Activated naive CD8-positive, alpha-beta T cell treated with anti-CD3 and anti-CD28 coated beads for 36 hours (primary cell): ENCODE measurements at places on chromosomes 6 and 20.
A peak's percentile ranks its signal among the peaks of the same experiment; 100 is the strongest.

GRCh38 chr6:106440546-106440945, 80.0 kb downstream of the CRYBG1 start:
- DNase-seq: no peak

GRCh38 chr6:152981219-152981618, 1.6 kb downstream of the FBXO5 start:
- no peak for DNase-seq

- DNase-seq: no peak
Measured at GRCh38 chr20:11700831-11701230, 216.9 kb upstream of the BTBD3 start.

DNA sequence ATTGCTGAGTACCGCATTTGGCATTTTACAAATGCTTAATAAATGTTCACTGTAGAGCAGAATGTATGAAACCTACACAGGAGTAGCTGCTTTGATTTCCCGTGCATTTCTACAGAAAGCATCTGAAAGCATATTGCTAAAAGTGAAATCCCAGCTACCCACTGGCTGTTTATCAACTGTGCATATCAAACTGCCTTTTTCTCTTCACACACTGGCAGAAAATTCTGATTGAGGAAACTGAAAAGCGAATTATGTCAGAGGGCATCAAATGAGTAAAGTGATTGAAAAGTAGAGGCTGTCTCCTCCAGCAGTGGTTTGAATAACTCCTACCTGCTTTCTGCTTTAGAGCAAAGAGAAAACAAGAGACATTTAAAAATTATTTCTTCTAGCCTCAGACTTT, 28.0 kb downstream of the STX11 start:
- no peak for DNase-seq

DNA sequence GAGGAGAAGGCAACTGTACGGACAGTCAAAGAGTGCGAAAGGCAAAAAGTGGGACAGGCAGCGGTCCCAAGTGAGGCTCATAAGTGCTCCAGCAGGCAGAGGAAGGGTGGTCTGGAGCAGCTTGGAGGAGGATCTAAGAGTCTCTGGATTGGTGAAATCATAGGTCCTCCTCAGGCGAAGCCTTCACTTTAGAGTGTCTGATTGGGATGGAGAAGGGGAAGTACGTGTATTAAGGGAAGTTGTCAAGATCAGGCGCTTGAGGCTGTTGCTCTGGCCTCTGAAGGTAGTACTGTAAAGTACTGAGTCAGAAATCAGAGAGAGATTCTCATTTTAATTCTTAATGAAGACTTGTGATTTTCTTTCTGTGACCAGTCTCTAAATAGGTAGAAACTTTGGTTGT, 185.6 kb downstream of the KIF16B start:
- no peak for DNase-seq

- DNase-seq: no peak
Measured at GRCh38 chr6:102812242-102812641, 1418.7 kb downstream of the GRIK2 start.

DNA sequence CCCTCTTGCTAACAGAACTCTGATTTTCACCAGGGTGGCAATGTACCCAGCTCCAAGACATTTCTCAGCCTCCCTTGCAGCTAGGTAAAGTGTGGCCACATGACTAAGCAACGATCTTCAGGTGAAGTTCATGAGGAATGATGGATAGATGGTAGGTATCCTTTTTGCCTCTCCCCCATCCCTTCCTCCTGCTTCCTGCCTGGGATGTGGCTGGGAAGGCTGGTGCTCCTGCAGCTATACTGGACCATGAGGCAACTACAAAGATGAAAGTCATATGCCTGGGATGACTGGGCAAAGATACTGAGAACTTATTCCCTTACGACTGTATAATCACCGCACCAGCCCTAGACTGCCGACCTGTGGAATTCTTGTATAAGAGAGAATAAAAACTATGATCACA, 13.4 kb downstream of the ZNF335 start:
- DNase-seq: no peak

DNA sequence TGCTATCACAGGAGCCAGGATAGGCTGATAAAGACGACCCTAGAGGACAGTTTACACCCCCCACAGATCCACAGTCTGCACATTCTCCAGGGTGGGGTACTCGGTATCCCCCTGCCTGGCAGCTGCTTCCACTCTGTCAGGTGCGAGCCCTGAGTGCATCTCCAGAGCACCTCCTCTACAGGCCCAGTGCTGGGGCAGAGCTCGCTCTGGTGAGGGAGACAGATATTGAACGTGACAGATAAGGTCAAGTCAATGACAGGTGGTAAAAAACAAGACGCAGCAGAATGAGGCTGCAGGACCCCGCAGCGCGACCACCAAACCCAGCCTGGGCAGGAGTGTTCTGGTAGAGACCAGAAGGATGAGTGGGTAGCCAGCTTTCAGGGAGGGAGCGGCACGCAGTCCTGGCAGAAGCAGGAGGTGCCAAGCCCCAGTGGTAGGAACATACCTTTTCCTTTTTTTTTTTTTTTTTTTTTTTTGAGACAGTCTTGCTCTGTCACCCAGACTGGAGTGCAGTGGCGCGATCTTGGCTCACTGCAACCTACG, 12.4 kb upstream of the MYL9 start:
- no peak for DNase-seq

- no peak for DNase-seq
Measured at GRCh38 chr6:159499034-159499433, 194.0 kb downstream of the SOD2 start.

DNA sequence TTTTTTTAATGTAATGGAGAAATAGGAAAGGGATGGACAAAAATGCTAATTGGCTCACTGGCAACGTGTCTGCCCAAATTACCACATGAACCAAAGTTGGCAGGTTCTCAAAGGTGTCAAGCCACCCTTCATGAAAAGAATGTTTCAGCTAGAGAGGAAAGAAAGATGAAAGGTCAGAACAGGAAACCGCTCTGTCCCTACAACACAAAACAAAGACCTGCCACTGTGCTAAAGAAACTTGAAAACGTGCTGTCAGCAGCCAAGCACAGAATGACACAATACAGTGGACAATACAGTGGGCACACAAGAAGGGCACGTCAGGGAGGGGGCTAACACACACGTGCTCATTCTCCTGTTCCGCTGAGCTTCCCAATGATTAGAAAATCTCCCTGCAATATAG, 4.9 kb downstream of the PREP start:
- DNase-seq: no peak

- no peak for DNase-seq
Measured at GRCh38 chr6:129929433-129929832, 68.3 kb upstream of the TMEM244 start.

GRCh38 chr6:75746221-75746620, 2.8 kb upstream of the MYO6 start:
- no peak for DNase-seq

DNA sequence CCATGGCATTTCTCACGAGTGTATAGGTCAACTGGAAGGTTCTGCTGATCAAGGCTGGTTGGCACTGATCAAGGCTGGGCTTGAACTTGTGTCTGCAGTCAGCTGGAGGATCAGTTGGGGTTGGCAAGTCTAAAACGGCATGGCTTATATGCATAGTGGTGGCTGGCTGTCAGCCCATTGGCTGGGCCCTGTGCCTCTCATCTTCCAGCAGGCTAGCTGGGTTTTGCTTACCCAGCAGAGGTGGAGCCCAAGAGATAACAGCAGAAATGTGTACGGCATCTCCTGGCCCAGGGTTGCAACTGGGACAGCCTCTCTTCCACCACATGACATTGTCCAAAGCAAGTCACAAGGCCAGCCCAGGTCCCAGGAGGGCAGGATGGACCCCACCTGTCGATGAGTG, 158.2 kb downstream of the BMP7 start:
- no peak for DNase-seq

- DNase-seq: peak; percentile 22
Measured at GRCh38 chr6:125314009-125314581, 12.3 kb upstream of the HDDC2 start.

DNA sequence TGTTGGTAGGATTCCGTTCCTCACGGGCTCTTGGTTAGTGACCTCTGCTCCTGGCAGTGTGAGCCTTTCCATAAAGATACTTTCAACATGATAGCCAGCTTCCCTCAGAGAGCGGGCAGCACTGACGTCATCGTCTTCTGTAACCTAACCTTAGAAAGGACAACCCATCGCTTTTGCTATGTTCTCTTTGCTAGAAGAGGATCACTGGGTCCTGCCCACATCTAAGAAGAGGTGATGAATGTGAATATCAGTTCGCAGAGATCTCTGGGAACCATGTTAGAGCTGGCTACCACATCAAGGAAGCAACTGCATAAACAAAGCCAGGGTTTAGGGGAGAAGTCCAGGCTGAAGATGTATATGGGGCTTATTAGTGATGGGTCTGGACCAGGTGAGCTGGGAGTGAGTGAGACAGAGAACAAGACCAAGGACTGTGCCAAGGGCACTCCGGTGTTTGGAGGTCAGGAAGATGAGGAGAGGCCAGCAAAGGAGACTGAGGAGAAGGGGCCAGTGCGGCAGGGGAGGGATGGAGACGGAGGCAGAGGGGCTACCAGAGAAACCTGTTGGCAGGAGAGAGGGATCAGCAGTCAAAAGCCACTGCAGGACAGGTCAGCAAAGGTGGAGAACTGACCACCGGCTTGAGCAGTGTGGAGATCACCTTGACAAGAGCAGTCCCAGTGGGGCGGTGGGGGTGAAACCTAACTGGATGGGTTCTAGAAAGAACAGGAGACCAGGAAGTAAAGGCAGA, 39.7 kb downstream of the PIM1 start:
- peak; percentile 64 for DNase-seq

DNA sequence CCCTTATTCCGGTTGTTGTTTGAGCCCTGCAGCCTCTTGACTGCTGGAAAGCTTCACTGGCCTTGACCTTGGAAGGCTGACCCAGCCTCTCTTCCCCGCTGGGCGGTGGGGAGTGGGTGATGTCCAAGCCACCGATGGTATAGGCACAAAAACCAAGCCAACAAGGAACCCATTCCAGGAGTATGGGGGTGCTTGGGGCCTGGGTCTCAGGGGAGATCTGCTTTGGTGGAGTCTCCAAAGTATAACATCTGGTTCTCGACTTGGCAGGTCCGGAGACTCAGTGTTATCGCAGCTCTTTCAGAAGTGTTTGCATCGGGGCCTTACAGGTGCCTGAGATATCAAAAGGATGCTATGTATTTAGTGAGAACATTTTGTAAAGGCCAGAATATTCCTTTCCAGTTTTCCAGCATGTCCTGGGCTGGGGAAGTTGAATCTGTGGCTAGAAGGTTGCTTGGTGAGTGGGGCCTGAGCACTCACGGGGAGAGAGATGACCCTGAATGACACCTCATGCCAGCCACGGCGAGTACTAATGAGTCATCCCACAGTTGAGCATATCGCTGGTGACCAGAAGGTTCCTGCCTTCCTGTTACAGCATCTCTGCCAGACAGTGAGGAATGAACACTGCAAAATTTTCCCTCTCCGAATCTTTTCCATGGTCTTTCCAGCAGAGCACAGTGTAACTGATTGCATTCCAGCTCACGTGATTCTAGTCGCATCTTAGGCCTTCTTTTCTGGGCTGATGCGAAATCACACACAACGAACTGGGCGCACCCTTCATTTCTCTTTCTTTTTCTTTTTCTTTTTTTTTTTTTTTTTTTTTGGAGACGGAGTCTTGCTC, 133.9 kb downstream of the ZDHHC14 start:
- DNase-seq: no peak
